ENCODE measurements at places on chromosomes 3 and 15. TPM values are rescaled to one million over a fixed set of nuclear protein-coding genes. Genes with fewer than 3 reads are reported as not detected.

MAP1A gene
- 0.57 TPM for polyA plus RNA-seq

TMEM40 gene
- polyA plus RNA-seq, result 0.18 TPM

GOLGA6A gene
- polyA plus RNA-seq, result 2.1 TPM

FBXO40 gene
- 0.05 TPM for polyA plus RNA-seq

CYP8B1 gene
- polyA plus RNA-seq, result not detected

IL20RB gene
- polyA plus RNA-seq, result 1.8 TPM

MELTF gene
- polyA plus RNA-seq, result 1.7 TPM

RLBP1 gene
- 0.05 TPM for polyA plus RNA-seq

PFN2 gene
- 311 TPM for polyA plus RNA-seq

CCR3 gene
- polyA plus RNA-seq, result not detected

MKRN3 gene
- not detected for polyA plus RNA-seq

NR2E3 gene
- 0.80 TPM for polyA plus RNA-seq

GPR160 gene
- 14.3 TPM for polyA plus RNA-seq

PAQR5 gene
- polyA plus RNA-seq, result 15.8 TPM

ROPN1 gene
- polyA plus RNA-seq, result 0.06 TPM

CEP19 gene
- 0.52 TPM for polyA plus RNA-seq

PRKCD gene
- polyA plus RNA-seq, result 23.9 TPM

UBXN7 gene
- polyA plus RNA-seq, result 16.4 TPM

CFAP20DC gene
- 2.2 TPM for polyA plus RNA-seq

ISL2 gene
- polyA plus RNA-seq, result 0.32 TPM

CERS3 gene
- 0.62 TPM for polyA plus RNA-seq

IL17RD gene
- 10.9 TPM for polyA plus RNA-seq

GOLGA8G gene
- polyA plus RNA-seq, result not detected

GOLGA8S gene
- 0.05 TPM for polyA plus RNA-seq

ZMYND10 gene
- 0.93 TPM for polyA plus RNA-seq

PLCH1 gene
- 5.8 TPM for polyA plus RNA-seq

TP63 gene
- polyA plus RNA-seq, result not detected

ANKRD63 gene
- 0.18 TPM for polyA plus RNA-seq

SEMA3G gene
- polyA plus RNA-seq, result 0.95 TPM

LTF gene
- 0.36 TPM for polyA plus RNA-seq

TPRG1 gene
- polyA plus RNA-seq, result 0.11 TPM

SCN5A gene
- polyA plus RNA-seq, result 4.8 TPM

AHSG gene
- 0.68 TPM for polyA plus RNA-seq

SIDT1 gene
- 0.06 TPM for polyA plus RNA-seq

ICE2 gene
- 40.0 TPM for polyA plus RNA-seq

FOXB1 gene
- 2.7 TPM for polyA plus RNA-seq

DGKG gene
- 0.48 TPM for polyA plus RNA-seq

CPNE4 gene
- polyA plus RNA-seq, result 0.82 TPM

CCRL2 gene
- polyA plus RNA-seq, result not detected
